AG04450 (cell line): ENCODE measurements at places on chromosomes 4 and X.

DNA sequence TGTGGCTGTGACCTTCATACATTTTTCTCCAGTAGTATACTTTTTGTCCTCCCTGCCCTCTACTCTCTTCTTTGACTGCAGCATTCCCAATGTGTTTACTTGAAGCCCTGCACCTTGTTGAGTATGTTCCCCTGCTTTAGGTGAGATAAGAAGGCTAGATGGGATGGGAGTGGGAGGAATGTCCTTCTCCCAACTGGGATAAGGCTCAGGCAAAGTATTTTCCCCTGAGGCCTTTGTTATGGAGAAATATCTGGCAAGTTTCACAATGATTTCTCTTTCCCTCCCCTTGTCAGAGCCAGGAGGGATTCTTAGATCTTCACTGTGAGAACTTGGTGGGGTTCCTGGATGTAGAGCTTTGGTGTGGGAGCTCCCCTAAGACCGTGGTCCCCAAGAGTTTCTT is 131.8 kb downstream of the CLCN5 start:
- DNase-seq = no peak

- DNase-seq = no peak
Measured at GRCh38 chr4:160202802-160203201, 1099.9 kb downstream of the RAPGEF2 start.

DNA sequence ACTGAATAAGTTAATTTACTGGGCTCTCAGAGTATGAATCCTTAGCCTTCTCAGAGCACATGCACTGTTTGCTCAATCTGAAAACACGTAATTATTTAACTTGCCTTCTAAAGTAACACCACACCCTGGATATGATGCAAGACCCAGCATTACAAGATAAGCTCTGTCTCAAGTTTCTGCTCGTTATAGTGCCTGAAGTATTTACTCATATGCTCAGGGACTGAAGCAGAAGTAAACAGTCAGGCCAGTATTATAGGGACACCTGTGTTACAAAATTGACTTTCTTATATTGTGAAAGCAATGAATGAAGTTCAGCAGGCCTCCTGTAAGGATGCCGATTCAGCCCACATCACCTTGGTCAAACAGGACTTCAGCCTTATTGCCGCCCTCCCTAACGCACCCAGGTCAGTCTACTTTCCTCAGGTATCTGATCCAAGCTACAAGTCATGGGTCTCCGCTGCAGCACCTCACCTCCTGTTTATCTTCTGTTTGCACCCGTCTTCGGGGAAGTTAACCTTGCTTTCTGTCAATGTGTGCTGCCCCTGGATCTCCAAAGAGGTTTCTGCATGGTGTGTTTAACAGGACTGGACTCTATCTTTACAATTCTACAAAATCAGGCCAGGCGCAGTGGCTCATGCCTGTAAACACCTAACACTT is 42.8 kb upstream of the KLF3 start:
- peak; percentile 62 for DNase-seq

GRCh38 chr4:29142708-29143107 is 1577.5 kb upstream of the PCDH7 start:
- DNase-seq = no peak

DNA sequence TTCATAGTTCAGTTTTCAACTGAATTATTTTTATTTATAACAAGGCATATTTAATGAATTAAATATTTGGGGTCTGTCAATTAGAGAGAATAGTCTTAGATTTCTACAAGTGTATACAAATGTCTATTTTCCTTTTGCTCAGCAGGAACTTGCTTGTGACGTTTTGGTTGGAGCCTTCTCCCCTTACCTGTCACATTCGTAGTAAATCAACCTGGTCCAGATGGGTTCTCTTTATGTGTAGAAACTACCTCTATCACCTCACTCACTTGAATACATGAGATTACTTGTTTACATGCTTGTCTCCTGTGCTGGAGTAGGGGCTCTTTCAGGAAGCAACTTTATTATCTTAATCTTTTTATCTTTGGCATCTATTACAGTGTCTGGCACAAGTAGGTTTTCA is 938.3 kb upstream of the IGFBP7 start:
- DNase-seq = no peak

DNA sequence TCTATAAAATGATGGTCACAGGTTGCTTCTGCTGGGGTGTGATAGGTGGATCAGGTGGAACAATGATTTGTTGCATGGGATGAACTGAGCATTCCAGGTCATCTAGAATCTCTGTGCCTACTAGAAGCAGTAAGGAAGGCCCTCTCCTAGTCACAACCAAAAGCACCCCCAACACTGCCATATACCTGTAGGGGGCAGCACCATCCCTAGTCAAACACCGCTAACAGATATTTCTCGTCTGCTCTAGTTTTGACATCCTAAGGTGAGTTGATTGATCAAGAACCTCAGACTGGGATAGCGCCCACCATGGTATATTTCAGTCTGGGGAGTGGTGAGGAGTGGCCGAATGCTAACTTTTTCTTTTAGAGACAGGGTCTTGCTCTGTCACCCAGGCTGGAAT is 160.2 kb downstream of the NHS start:
- no peak for DNase-seq

- no peak for DNase-seq
Measured at GRCh38 chrX:45803383-45803921, 602.8 kb upstream of the DIPK2B start.

GRCh38 chrX:46059316-46059715 is 485.9 kb downstream of the ZNF674 start:
- DNase-seq = no peak

DNA sequence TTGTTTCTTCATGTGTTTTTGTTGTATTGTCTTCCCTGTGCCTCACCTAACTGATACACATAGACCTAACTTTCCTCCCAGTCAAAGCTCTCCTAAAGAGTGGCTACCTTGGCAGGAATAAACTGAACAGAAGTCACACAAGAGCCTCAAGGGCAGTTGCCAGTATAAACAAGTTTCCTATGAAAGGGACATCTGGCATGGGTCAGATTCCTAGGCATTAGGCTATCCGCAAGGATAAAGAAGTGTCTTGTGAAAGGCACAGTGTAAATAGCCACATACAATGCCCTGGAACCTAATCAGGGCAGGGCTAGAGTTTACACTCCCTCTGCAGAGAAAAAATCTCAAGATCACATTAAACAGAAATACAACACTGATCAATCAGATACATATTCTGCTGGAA is 220.8 kb downstream of the SPANXN3 start:
- no peak for DNase-seq

- peak; percentile 21 for DNase-seq
Measured at GRCh38 chrX:120457766-120458180, 11.3 kb downstream of the LAMP2 start.

- DNase-seq = no peak
Measured at GRCh38 chrX:15749642-15750610, 11.9 kb downstream of the CA5B start.

DNA sequence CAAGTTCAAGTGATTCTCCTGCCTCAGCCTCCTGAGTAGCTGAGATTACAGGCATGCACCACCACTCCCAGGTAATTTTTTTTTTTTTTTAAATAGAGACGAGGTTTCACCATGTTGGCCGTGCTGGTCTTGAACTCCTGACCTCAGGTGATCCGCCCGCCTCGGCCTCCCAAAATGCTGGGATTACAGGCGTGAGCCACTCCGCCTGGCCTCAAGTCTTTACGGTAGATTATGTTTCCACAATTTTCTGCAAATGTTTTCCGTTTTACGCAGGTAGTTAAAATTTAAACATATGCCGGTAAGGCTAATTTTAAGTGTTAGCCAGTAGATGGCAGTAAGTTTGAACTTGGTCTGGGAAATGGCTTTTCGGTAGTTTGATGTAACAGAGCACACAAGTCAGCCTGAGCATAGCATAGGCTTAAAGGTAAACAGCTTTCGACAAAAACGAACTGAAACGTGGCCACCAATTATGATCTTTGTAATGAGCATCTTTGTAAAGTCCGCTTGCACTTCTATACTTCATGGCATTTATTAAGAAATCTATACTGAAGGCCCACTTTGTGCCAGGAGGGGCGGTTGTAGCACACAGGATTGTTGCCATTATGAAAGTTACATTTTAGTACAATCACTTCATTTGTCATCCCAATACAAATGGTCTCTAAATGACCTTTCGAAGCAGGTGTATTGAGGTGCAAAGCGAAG is 31.1 kb downstream of the CCKAR start:
- peak; percentile 66 for DNase-seq

DNA sequence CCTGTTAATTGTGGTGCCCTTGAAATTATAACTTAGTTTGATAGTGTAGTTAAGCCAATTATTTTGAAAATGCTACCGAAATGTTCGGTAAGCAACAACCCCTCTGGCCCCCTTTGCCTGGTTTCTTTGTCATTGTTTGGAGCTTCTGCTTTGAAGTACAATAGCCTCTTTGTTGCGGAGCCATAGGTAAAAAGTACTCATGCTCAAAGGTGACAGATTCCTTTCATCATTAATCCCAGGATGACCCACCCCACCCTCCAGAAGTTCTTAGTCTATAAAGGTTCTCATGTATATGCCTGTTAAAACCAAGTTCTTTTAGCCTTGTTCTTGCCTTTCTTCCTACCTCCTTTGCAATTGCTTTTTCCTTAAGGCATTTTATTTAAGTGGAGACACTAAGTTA is 42.4 kb upstream of the SMARCAD1 start:
- no peak for DNase-seq

- no peak for DNase-seq
Measured at GRCh38 chrX:134542485-134542884, 82.5 kb downstream of the HPRT1 start.

DNA sequence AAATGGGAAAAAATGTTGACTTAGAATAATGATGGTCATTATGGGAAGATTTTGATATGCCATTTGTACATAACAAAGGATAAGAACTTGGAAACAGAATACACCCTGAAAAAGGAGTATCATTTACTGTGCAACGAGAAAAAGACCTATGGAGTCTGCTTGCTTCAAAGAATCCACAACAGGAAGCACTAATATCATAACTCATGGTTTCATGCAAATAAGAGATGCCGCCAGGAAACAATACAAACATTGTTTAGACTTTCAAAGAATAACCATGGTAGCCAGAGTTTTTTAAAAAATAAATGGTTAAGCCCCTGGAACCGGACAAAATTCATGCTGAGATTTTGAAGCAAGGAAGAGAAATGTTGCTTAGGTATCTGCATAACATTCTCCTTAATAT is 139.9 kb upstream of the ETNPPL start:
- DNase-seq = no peak

GRCh38 chr4:163922302-163922701 is 427.8 kb downstream of the TMA16 start:
- DNase-seq = no peak
